ENCODE measurements at places on chromosomes 11 and 22.
A peak's percentile ranks its signal among the peaks of the same experiment; 100 is the strongest.

GRCh38 chr22:37639070-37639760, at the start of gene SH3BP1:
Gene SH3BP1 (plus strand): TSS chr22:37639669. CDS start chr22:37639788, 119 bp downstream.
- DNase-seq: peak; percentile 69

DNA sequence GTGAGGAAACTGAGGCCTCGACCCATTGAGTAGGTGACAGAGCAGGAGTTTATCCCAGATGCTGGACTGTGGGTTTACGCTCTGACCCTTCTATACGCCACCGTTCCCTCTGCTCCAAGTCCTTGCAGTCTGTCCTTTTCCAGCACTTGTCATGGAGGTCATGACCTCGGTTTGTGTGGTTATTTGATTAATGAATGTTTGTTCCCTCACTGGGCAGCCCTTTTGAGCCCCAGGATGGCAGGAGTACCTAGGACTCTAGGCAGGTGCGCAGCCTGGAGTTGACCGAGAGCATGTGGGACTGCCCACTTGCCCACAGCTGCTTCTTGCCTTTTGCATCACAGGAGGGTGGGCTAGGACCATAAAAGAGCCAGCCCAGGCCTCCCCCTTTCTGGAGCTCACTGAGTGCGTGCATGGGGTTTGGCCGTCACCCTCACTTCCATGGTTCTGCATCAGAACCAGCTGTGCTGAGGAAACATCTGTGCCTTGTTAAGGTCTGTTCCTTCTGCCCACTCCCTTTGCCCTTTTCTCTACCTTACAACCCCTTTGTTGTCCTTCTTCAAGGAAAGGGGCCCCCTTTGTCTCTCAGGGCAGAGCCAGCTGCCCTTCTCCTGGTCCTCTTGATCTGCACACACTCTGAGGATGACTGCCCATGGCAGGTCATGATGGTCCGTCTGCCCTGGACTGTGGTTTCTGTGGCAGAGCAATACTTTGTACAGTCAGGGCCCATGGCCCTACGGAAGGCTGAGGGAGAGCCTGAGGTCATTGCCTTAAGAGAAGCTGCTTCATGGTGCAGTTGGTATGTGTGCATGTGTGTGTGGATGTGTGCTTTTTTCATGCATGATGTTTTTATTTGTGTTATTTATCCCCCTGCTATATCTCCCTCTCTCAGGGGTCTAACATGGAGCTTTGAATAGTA, 38.2 kb downstream of the BMAL1 start:
- DNase-seq: no peak

DNA sequence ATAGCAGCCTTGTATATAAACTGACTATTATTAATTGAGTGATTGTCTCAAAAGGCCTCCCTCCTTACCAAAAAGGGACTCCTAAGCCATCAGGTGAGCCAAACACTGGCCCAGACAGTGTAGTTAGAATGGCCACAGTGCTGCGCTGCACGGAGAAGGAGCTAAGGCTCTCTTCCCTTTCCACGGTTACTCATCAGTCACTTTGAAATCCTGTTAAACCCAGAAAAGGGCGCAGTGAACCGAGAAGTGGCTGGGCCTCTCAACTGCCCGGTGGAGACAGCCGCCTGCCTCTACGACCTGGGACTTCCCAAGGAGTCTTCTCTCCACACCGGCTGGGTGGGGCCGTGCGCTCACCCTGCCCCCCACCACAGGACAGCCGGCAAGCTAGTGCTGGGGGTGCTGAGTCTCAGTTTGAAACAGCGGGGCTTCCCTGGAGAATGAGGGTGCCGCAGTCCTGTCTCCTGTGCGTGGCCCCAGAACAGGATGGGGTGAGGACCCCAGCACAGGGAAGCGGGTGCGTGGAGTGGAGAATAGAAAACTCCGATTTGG, 1.3 kb downstream of the MYH9 start:
- DNase-seq: peak; percentile 40

DNA sequence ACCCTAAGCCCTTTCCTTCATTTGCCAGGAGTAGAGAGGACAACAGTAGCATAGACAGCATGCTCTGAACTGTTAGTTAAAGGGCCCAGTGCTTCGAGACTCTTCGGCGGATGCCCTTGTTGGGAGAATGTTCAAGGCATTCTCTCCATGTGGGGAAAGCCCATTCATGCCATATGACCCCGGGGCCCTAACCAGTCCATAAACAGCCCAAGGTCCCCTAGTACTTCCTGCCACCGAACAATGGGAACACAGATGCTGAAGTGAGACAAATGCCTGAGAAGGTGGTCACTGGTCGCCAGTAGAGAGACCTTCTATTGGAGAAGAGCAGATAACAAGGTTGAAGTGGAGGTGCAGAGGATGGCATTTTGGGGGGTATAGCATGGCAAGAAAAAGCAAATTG, 80.7 kb downstream of the FLI1 start:
- DNase-seq: no peak

GRCh38 chr22:50361688-50362087, 18.6 kb downstream of the PPP6R2 start:
- no peak for DNase-seq

GRCh38 chr11:127965939-127966668, 621.3 kb downstream of the ETS1 start:
- no peak for DNase-seq

DNA sequence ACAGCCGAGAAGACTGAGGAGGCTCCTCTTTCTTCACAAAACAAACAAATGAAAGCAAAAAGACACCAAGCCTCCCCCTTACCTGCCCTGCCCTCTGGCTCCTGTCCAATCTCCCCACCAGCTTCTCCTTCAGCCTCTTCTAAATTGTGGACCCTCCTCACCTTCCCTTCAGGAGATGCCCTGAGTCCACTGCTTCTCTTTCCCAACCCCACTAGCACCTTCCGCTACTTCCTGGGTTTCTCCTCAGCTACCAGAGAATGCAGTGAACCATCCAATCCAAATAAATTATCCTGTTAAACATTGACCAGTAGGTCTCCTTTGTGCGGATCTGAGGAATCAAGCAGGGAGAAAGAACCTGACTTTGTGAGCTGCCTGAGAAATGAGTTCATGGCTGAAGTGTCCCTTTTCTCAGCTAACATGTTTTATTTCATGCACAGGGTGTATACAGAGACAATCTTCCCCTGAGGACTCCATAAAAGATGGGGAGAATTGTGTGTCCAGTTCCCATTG, 63.2 kb upstream of the VPREB1 start:
- DNase-seq: no peak

GRCh38 chr11:110433393-110434333, 3.9 kb downstream of the FDX1 start:
- DNase-seq: peak; percentile 61

GRCh38 chr11:8138526-8138925, 30.3 kb downstream of the RIC3 start:
- DNase-seq: no peak

- peak; percentile 81 for DNase-seq
These were observed at the start of gene INPPL1 for GRCh38 chr11:72224564-72225410. Gene INPPL1 (plus strand): TSS chr11:72224767. CDS start chr11:72224985, 218 bp downstream.

DNA sequence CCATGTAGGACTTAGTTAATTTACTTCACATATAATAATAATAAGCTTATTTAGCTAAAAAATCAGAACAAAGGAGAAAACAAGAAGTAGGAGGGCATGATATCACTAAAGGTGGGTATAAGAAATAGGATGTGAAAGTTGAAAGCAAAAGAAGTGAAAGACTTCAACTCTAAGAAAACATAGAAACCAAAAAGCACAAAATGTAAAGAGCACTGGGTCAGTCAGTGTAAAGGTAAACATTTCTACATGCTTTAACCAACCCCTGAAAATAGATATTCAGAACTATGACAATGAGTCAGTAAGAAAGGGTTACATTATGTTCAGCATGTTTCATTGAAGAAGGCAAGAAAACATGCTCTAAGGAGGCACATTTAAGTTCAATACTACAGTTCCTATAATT, 298.8 kb downstream of the SWAP70 start:
- DNase-seq: no peak

DNA sequence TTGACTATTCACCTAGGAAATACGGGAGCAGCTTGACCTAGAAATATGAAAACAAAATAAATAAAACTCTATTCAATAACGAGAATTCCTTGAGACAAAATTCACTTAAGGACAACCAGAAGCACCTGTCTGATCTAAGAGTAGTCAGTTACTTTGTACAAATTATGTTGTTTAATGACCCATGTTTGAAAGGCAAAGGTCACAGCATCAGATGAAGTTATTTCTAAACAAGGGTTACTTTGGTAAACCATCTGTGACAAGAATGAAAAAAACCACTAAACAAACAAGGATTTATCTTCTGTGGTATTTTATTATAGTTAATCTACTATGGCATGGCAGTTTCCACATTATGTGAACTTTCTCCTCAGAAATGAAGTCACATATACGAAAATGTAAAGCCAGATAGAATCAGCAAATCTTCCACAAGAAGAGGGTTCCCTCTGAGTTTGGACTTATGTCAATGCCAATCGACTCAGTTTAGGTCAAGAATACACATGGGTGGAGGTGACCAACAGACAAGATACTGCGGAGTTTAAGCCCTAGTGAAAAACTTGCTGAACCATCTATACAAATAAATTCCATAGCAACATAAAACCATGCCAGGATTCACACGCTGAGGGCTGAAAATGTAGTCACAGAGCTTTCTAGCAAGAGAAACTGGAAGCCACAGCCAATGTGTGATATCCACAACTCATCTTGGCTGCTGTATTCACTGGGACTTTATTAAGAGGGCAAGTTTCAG, 53.4 kb downstream of the NCAPD3 start:
- DNase-seq: no peak

DNA sequence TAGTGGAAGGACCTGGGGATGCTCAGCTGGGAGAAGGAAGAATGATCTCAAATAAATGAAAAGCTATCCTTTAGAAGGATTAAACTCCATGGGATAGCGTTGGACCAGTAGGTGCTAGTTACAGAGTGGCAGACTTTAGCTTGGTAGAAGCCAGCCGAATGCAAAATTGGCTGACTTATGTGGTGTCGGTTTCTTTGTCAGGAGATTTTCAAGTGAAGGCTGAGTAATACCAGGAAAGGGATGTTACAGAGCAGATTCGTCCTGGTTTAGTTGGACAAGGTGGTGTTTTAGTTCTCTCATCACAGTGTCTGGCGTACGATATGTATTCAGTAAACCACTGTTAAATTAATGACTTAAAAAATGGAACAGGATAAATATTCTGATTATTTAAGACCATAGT, 26.0 kb downstream of the FDX1 start:
- DNase-seq: no peak

DNA sequence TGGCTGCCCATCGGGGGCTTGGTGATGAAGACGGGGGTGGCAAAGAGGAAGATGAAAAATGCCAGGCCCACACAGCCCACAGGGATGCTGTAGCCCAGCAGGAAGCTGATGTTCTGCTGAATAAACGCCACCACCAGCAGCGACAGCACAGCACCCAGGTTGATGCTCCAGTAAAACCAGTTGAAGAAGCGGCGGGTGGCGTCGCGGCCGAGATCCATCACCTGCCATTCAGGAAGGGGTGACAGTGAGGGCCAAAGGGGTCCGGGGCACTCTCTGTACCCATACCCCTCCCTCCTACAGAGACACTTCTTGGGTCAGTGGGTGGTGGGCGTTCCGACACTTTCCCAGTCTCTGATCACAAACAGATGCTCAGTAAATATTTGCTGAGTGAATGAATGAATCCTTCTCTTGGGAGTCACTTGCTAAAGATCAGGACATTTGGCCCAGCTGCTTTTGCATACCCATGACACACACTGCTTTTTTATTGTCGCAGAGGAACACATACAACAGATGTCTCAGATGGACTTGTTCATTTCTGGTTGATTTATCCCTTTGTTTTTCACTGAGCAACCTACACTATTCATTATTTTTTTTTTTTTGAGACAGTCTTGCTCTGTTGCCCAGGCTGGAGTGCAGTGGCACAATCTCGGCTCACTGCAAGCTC, 5.2 kb downstream of the SLC15A3 start:
- peak; percentile 37 for DNase-seq

DNA sequence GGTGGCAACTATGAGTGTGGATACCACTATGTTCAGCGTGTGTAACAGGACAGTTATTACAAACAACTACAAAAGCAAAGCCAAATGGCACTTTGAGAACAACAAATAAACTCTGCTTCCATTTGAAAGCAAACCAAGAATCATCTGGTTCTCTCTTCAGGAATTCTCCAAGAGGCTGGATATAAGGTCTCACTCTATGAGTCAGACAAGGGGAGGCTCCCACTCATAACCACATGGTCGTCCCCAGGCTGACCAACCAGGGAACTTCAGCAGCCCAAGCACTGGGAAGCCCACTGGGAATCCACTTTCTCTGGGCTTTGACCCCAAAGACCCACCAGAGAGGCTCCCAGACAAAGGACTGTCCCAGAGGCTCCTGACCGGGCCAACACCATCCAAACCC, 35.3 kb downstream of the DGCR2 start:
- no peak for DNase-seq

DNA sequence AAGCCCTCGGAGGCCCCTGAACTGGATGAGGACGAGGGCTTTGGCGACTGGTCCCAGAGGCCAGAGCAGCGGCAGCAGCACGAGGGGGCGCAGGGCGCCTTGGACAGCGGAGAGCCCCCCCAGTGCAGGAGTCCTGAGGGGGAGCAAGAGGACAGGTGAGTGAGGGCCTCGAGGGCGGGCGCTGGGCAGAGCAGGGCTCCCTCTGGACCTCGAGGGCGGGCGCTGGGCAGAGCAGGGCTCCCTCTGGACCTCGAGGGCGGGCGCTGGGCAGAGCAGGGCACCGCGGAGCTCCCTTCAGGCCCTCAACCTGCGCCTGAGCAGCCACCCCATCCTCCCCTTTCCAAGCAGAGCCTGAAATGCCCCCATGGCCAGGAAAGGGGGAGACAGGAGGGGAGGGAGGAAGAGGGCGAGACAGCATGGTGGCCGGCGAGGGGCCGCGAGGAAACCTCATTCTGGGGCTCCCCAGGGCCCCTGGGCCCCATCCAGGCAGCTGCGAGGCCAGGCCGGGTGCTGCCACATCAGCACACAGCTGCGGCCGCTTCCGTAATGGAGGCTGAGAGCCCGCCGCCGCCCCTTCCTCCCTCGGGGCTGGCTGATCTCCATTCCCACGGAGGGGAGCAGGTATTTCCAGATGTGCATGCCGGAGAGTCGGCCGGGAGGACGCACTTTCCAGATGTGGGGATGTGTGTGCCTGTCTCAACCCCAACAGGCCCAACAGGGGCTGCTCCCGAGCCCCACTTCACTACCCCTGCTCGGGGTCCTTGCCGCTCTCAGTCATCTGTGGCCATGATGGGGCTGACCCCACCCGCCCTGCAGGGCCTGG, 10.0 kb downstream of the PRR33 start:
- peak; percentile 92 for DNase-seq

- no peak for DNase-seq
These were observed 5.8 kb upstream of the ATG16L2 start for GRCh38 chr11:72808331-72808798.

- no peak for DNase-seq
These were observed 115.0 kb downstream of the TMPRSS5 start for GRCh38 chr11:113591117-113591516.

Data from tongue (tissue), 3 donors.